Motor neuron (in vitro differentiated cells): ENCODE measurements at places on chromosomes 2 and 18.

GRCh38 chr2:46164529-46165301 is 132.5 kb upstream of the EPAS1 start:
- no peak for ATAC-seq

- ATAC-seq, result no peak
These were observed 55.8 kb upstream of the TNP1 start for GRCh38 chr2:216915557-216916150.

DNA sequence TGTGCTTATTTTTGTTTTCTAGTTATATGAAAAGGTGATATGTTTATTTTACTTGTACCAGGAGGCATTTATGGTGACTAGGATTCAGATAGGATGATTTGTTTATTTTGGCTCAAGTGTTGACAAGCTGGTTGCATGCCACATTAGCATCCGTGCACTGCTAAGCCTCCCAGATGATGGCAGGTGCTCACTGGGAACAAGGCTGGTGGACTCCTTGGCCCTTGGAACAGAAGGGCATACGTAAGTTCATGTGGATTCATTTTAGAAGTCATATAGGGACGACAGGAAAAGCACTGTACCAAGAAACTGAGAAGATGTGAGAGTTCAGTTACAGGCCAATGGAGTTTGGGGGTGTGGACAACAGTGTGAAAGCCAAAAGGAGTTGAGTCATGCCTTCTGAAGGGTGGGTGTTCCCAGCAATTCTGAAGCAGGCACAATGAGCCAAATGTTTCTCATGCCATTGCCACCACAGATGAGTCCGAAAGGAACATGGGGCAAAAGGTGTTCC is 166.2 kb downstream of the PHLPP1 start:
- no peak for ATAC-seq

DNA sequence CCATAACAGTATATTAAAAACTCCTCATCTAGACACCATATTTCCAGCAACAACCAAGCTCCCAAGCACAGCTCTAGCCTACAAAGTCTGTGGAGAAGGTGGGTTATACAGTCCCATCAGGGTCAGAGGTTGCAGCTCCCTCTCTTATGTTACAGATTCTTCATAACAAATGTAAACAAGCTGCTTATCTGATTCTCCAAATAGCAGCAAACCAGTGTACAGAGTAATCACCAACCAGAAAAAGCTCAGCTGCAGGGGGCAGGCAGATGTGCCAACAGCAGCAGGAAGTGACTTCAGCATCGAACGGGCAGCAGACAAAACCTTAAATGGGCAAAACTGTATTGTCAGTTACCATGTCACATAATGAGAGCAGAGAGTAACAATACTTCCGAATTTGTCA is 52.9 kb upstream of the NABP1 start:
- ATAC-seq, result no peak

GRCh38 chr18:76053551-76053950 is 441.5 kb downstream of the ZNF516 start:
- no peak for ATAC-seq

GRCh38 chr2:216426166-216426777 is 14.0 kb downstream of the SMARCAL1 start:
- ATAC-seq, result no peak

- no peak for ATAC-seq
These were observed 25.8 kb downstream of the AAK1 start for GRCh38 chr2:69617744-69618143.

GRCh38 chr2:108923019-108923700 is 65.9 kb downstream of the EDAR start:
- no peak for ATAC-seq

- peak; percentile 98 for ATAC-seq
These were observed at the start of gene NTSR2 for GRCh38 chr2:11669454-11670291. TSS of gene NTSR2 (minus strand) at chr2:11670195. CDS start at chr2:11670129, 66 bp downstream.

- no peak for ATAC-seq
These were observed 89.6 kb downstream of the UPP2 start for GRCh38 chr2:158191076-158191895.

- ATAC-seq, result no peak
These were observed 81.0 kb downstream of the TMEM131 start for GRCh38 chr2:97914691-97915213.

DNA sequence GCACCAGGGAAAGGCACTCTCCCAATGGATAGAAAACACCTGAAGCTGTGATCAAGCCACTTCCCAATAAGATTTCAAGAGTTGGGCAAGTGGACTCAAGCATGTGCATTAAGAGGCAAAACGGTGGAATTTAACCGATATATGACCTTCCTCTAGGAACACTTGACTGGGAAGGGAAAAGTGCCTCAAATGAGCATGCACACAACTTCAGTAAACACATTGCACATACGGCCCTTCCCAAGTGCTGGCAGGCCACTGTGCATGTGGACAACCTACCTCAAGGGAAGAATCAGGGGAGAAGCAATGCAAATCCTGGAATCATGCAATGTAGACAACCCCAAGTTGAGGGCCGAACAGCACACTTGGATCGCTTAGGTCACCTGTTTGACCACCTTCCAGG is 23.9 kb upstream of the SH3RF3 start:
- ATAC-seq, result no peak

GRCh38 chr2:20107352-20107751 is 55.9 kb upstream of the LAPTM4A start:
- peak; percentile 55 for ATAC-seq

DNA sequence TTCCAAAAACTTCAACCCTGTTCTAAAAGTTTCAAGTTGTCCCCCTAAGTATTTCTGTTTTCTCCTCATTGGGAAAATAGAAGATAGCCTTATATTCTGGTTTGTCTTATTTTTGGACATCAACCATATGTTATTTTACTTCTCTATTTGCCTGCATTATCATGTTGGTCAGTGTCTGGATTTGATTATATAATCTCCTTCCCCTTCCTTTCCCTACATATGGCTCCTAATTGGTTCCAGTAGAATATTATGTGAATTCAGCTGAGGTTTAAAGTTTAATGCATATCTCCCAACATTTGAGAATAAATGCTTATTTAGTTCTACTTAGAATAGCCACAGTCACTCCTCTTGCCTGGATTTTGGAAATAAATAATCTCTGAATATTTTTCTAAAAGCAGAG is 66.9 kb downstream of the OXER1 start:
- ATAC-seq, result no peak

GRCh38 chr18:42850174-42851083 is 265.1 kb downstream of the RIT2 start:
- ATAC-seq, result peak; percentile 96

DNA sequence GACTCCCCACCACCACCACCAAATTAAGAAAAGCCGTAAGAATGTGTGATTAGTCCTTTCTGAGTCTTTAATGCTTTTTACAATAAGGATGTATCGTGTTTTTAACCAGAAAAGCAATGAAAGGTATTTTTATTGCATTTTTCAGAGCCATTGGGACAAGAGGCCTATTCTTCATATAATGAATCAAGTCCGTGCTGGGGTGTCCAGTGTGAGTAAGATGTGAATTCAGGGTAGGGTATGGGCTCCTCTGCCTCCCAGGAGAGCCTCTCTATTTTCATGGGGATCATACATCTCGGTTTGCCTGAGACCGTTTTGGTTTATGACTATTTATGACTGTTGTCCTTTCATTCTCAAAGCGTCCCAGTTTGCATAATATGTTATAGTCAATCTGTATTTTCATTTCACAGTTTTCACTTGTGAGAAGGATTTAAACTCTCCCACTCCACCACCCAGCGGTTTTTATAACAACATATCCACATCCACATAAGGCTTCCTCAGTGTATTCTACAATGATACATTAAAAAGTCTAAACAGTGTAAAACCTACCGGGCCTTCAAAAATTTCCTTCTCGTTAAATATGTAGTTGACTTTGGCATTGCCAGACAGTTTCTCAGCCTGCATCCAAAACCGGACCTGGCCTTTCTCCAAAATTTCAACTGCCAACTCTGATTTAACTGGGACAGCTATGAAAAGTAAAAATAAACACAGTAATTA is 80.8 kb upstream of the LPIN2 start:
- no peak for ATAC-seq

DNA sequence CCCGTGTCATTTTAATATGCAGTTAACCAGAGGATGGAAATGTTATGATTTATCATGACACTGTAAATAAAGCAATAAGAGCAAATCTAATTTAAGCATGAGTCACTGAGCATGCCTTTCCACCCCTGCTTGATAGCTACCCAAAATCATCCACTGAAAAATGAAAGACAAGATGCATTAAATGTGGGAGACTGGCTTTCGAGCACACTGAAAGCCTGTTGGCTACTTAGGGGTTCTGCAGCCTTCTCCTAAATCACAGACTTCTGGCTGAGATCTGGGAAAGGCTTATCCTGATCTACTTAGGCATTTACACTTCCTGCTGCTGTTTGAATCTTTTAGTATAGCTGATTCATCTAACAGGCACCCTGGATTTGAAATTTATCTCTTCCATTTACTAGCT is 778.3 kb upstream of the CDH7 start:
- no peak for ATAC-seq

DNA sequence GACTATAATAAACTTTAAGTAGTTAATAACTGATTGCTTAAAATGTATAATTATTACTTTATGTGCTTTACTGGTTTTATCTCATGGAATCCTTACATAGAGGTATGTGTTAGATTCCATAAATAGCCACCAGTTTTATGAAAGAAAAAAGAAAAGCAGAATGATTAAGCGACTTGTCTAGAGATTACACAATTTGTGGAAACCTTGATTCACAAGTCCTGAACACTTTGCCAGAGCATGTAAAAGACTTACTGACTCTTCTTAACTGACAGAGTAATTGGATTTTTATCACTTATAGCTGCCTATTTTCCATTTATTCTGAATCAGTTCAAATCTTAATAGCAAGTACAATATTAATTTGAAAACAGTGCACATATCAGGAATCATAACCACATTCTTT is 448.7 kb upstream of the NETO1 start:
- no peak for ATAC-seq

GRCh38 chr2:160051371-160051800 is 11.0 kb downstream of the PLA2R1 start:
- ATAC-seq, result no peak

- ATAC-seq, result no peak
These were observed 25.5 kb upstream of the SPTBN1 start for GRCh38 chr2:54430649-54431048.

GRCh38 chr2:71560638-71561011 is 107.3 kb downstream of the DYSF start:
- no peak for ATAC-seq

DNA sequence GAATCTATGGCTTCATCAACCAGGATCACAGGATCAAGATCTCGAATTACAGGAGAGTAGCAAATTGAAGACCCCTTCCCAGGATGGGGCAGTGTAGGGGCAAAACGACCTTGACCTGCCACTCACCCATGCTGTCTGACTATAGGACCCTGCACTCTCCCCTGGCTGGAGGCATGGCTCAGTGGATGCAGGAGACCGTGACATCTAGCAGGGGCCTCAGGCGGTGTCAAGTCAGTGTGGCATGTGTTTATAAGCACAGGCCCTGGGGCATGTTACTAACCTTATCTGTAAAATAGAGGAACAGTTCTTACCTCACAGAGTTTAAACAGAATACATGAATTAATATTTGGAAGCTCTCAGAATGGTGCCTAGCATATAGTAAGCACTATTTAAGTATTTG is 3.5 kb downstream of the HAAO start:
- no peak for ATAC-seq

DNA sequence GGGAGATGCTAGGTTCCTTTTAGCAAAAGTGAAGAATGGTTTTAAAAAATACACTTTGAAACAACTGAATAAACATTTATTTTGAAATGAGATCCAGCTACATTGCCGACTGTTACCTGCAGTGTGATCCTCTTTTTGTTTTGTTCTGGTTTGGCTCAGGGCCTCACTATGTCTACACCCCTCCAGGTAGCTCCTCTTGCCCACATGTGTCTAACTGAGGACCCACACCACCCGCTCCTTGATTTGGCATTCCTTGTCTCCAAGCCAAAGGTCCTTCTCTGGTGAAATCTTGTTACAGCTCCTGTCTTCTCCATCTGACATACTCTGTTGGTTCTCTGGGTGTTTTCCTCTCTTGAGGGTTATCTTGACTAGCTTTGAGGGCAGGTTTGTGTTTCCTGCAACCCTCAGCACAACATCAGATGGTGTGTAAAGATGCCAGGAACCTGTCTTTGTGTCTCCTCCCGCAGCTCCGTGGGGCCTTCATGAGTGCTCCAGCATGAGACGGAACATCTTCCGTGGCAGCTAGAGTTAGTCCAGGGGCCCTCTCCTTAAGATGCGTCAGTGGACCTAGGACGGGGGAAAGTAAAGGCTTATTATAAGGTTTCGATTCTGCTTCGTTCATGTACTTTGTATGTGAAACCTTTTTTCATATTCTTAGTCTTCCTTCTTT is 32.1 kb downstream of the MAP4K4 start:
- ATAC-seq, result no peak

DNA sequence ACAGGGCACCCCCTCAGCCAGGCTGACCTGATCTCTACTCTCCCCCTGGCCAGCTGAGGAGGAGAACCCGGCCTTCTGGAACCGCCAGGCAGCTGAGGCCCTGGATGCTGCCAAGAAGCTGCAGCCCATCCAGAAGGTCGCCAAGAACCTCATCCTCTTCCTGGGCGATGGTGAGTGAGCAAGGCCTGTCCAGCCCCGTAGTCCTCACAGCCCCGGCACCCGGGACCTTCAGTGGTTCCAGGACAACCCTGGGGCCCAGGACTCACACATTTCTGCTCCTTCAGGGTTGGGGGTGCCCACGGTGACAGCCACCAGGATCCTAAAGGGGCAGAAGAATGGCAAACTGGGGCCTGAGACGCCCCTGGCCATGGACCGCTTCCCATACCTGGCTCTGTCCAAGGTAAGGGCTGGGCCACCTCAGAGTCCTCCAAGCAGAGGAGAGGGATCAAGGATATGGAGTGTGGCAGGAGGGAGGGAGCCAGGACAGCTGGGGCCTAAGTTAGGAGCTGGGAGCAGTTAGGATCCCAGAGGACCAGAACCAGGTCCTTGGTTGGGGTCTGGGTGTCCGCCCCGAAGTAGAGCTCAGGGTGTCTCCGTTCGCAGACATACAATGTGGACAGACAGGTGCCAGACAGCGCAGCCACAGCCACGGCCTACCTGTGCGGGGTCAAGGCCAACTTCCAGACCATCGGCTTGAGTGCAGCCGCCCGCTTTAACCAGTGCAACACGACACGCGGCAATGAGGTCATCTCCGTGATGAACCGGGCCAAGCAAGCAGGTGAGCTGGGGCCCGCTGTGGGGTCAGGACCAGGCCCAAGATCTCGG is 555 bp downstream of the ALPI start:
- no peak for ATAC-seq

DNA sequence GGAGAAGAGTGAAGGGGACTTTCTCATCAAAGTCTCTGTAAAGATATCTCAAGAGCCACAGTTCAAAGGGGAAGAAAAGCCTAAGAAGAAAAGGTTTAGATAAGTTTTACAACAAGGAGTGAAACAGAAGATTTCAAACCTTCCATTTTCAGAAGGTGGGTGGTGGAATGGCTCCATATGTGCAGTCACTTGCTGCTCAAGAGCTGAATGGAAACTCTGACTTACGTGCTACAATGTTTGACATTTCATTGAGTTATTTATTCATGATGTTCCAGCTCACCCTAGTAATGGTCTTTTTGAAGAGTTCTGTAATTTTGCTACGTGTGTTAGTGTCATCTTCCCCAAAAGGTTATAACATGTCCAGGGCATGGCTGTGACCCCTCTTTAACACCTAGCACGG is 21.7 kb downstream of the LCT start:
- ATAC-seq, result no peak

GRCh38 chr2:204033611-204034495 is 97.3 kb downstream of the ICOS start:
- no peak for ATAC-seq
